ENCODE measurements at places on chromosomes 7 and 10.
A peak's percentile ranks its signal among the peaks of the same experiment; 100 is the strongest.

- DNase-seq: no peak
These were observed 47.9 kb downstream of the PIP4K2A start for GRCh38 chr10:22666287-22667092.

GRCh38 chr10:96578022-96578421 lies 8.8 kb downstream of the TM9SF3 start:
- DNase-seq: no peak

- no peak for DNase-seq
These were observed 34.7 kb downstream of the ALOX5 start for GRCh38 chr10:45408421-45409319.

DNA sequence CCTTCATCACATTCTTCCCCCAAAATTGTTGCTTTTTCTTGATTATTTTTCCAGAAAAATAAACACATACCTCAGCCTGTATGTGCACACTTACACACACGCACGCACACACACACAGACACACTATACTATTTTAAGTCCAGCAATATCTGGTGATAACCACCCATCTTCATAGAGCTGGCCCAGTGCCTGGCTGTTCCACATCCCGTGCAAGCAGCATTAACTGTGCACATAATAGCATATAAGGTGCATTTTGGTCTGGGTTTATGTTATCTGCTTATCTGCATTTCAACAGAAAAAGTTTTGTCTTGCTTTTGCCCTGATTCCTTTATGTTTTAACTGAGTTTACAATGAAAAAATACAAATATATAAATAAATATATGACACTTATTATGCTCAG lies 143.1 kb upstream of the KLF6 start:
- DNase-seq: no peak

DNA sequence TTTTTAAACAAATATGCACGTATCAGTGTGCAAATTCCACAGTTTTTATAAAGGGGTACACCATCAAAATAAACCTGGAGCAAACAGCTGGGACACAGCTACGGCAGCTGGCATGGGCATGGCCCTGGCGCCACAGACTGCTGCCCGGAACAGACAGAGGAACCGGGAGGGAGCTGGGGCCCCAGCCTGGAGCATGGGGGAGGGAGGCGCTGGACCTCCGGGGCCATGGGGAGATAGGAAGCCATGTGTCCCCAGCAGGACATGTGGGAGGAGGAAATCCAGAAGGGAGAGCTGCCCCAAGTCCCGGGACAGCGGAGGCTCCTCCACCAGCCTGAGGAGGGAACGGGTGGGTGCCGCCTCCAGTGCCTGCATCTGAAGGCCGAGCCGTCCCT lies 180.1 kb downstream of the MAD1L1 start:
- no peak for DNase-seq

GRCh38 chr10:14659626-14660196 lies 115.0 kb downstream of the FAM107B start:
- DNase-seq: no peak

DNA sequence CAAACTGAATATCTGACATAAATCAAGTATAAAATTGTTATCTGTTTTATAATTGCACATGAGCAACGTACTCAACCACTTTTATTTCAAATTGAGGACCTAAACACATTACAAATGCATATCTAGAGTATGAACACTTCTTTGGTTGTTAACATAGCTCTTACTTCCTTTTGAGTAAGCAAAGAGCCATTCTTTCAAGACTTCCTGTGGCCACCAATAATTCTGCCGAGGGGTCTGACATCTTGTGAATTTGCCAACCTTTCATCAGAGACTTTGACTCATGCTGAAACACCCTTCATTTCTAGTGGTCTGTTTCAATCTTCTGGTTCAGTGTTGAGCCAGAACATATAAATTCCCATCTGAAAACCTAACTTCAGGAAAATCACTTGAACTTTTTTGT lies 59.4 kb downstream of the CDK14 start:
- no peak for DNase-seq

GRCh38 chr7:7562736-7563135 lies 3.9 kb upstream of the MIOS start:
- no peak for DNase-seq

- DNase-seq: peak; percentile 61
These were observed 23.6 kb upstream of the VPS41 start for GRCh38 chr7:38932509-38933168.

- DNase-seq: no peak
These were observed 6.9 kb downstream of the PPIF start for GRCh38 chr10:79354141-79354540.

DNA sequence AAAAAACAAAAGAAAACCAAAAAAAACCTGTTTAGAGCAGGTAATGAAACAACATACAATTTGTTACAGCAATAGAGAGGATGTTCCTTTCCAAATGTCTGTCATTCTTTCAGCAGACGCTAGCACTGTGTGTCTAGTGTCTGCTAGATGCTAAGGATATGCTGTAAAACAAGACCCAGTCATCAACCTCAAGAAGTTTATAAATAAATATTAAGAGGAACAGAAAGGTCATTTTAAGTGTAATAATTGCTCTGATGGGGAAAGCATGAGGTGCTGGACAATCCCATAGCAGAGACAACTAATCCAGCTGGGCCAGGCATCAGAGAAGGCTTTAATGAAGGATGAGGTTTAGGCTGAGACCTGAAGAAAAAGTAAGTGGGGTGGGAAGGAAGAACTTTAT lies 23.3 kb upstream of the ASCC1 start:
- no peak for DNase-seq

DNA sequence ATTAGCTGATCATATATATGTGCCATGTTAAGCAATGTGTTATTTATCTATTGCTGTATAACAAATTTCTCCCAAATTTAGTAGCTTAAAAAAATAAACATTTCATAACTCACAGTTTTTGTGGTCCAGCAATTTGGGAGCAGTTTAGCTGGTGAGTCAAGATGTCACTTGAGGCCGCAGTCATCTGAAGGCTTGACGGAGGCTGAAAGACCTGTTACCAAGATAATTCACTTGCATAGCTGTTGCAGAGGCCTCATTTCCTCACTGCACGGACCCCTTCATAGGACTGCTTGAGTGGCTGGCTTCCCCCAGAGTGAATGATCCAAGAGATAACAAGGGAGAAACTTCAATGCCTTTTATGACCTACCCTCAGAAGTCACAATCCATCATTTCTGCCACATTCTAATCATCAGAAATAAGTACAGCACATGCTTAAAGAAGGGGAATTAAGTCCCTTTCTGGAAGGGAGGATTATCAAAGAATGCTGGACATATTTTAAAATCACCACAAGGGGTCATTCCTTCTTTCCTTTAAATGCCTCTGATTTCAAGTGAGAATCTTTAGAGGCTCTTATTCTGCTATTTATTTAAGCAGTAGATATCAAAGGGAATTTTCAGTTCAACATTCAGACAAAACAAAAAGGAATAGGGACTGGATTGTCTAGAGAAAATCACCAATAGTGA lies 10.5 kb upstream of the SRPK2 start:
- DNase-seq: no peak

GRCh38 chr10:52387744-52388143 lies 73.7 kb downstream of the DKK1 start:
- no peak for DNase-seq

- DNase-seq: no peak
These were observed 28.0 kb downstream of the NIPSNAP2 start for GRCh38 chr7:55992346-55992745.

DNA sequence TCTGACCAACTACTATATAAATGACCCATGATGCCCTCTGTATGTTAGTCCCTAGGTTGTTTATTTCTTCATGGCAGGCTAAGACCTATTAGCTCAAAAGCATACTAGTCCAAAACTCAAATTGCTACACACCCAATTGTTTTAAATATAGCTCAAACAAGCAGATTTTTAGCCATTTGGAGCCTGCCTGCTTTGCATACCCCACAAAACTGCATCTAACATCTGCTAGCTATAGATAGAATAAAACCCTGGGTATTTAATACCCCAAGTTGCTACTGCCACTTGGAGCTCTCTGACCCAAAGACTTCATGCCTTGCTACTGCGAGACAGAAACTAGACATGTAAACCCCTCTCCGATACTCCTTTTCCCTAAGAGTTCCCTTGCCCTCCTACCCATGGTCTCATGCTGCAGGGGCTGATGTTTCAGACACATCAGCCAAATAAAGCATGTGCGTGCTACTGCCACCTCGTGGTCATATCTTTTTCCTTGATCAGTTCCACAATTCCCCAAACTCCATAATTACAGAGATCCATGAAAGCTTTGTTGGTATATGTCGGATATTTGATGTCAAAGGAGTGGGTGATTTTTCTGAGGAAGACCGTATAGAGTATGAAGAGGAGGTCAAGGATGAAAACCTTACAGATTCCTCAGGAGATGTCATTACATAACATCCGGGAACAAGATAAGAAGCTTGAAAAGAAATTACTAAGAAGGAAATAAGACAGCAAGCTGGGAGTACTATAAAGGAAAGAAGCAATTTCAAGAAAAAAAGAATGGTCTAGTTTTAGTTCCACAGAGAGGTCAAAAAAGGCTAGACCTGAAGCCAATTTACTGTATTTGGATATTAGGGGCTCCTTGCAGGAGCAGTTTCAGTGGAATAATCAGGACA lies 386.6 kb downstream of the SH2D4B start:
- DNase-seq: peak; percentile 62

DNA sequence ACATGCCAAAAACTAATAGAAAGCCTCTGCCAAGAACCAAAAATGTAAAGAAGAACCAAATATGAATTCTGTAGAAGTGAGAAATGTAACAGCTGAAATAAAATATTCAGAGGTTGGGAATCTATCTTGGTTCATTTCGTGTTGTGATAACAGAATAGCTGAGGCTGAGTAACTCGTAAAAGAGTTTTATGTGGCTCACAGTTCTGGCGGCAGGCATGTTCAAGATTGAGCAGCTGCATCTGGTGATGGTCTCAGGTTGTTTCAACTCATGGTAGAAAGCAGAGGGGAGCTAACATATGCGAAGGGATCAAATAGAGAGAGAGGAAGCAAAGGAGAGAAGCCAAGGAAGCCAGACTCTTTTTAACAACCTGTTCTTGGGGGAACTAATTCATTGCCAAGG lies 717.2 kb downstream of the TNS3 start:
- no peak for DNase-seq

DNA sequence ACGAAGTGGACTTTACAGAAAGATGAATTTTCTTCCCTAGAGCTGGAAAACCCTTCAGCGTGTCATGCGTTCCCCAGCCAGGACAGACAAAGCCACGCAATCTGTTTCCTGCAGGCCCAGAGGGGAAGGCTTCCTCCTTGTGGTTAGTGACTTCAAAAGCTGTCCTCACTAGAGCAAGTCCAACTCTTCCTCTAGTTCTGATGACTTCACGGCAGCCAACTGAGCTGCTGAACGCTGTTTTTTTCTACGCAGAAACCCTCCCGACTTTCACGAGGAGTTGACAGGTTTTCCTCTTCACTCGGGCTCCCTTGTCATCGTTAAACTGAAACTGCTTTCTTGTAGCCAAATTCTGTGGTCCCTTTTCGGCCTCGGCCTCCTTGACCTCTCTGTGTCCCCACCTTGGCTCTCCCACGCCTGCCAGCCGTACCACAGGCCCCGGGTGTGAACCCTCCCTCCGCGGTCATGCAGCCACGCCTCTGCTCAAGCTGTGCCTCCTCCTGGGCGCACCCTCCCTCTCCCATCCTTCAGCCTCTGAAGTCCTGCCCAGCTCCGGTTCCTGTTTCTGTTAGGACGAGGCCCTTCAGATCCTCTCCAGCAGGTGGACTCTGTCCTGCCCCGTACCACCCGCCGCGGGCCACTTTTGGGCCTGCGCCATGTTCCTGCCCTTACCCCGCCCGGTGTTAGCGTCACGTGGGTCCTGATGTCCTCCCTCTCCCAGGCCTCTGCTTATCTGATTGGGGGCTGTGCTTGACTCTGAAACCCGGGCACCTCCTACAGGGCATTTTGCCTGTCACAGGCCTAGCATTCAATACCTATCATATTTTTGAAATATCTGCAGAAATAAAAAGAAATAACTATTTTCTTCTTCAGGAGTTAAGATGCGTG lies 39.3 kb downstream of the CUX1 start:
- DNase-seq: peak; percentile 96

DNA sequence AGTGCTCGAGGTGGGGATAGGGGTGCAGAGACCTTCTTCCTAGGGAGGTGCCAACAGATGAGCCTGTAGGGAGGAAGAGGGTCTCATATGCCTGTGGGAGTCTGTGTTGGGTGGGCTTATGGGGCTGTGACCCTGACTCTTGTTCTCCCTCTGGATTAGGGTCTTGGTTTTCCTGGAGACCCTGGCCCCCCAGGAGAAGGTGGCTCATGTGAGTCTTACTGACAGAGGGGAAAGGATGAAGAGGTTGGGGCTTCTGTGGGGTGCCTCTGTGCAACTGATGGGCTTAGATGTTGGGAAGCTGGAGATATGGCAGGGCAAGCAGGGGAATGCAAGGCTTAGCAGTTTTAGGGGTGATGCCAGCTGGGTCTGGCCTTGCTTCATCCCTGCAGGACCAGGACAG lies 20.2 kb upstream of the VOPP1 start:
- DNase-seq: no peak

GRCh38 chr10:71028066-71028465 lies 139.7 kb upstream of the PCBD1 start:
- no peak for DNase-seq

DNA sequence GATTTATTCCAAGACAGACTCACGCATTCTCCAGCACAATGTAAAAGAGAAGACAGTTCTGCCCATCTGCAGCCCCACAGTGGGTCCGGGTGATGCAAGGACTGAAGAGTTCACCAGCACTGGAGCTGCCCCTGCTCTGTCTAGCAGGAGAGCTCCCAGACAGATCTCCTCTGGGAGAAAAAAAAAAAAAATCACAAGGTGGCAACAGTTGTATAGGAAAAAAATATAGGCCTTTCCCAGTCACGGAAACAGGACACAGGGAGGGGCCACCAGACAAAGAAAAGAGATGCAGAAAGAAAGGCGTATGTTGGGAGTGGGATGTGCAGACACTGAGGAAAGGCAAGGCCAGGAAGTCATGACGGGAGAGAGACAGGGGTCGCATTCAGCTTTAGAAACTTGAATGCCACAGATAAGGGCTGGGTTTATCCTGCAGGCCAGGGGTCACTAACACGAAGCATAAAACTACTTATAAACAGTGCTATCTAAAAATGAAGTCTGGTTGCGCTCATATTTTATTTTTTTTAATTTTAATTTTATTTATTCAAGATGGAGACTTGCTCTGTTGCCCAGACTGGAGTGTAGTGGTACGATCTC lies 54.1 kb downstream of the FAM171A1 start:
- no peak for DNase-seq

- DNase-seq: no peak
These were observed 102.1 kb downstream of the AUTS2 start for GRCh38 chr7:69700331-69700730.

- no peak for DNase-seq
These were observed 95.2 kb downstream of the PDGFA start for GRCh38 chr7:424301-424935.

DNA sequence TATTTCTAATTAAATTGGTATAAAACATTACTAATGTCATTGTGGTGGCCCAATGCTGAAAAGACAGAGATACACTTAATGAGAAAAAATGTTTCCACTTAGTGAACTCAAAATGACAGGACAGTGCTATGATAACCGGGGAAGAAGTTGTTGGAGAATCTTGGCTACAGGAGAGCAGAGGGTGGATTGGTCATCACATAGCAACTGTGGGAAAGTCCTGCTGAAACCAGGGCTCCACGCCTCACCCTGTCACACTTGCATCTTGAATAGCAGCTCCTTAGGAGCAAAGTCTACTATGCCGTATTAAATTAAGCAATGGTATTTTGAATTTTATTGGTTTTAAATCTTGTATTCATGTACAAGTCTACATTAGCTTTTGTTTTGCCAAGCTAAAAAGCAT lies 225.5 kb downstream of the KLF6 start:
- no peak for DNase-seq
